ENCODE measurements at places on chromosomes 16 and 17. TPM values are rescaled to one million over a fixed set of nuclear protein-coding genes. Genes with fewer than 3 reads are reported as not detected.

Gene C1QBP
- 73.4 TPM for total RNA-seq

DNA sequence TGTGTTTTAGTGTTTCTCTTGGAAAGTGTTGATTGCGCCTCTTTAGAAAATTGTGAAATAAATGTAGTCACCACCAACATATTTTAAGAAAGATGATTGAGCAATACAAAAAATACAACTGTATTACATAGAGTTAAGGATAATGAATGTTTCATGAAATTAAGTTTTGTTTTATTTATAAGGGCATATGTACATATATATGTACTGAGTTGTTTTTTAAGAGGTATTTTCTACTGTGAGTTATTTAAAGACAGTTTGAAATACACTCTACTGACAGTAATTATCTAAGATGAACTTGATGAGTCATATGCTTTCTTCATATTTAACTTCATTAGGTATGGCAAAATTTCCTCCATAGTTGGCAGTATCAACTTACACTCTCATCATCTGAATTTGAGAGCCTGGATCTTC lies 411.7 kb downstream of the HS3ST3B1 start:
- DNase-seq: no peak
- H3K4me3 ChIP-seq: no peak overlapping the region
- H3K36me3 ChIP-seq: no peaks in the 10 kb centered on the region
- no peaks in the 10 kb centered on the region for H3K27me3 ChIP-seq
- H3K4me1 ChIP-seq: no peaks in the 10 kb centered on the region
- H3K27ac ChIP-seq: no peak overlapping the region

GRCh38 chr17:65442250-65442649 lies 119.2 kb downstream of the AXIN2 start:
- no peak overlapping the region for H3K4me3 ChIP-seq
- no peak overlapping the region for H3K27ac ChIP-seq
- no peak for DNase-seq
- H3K36me3 ChIP-seq: no peaks in the 10 kb centered on the region
- H3K27me3 ChIP-seq: no peaks in the 10 kb centered on the region

GRCh38 chr17:81807839-81808238 lies 3.9 kb downstream of the GCGR start:
- peaks cover 58% of the 10 kb centered on the region for H3K27me3 ChIP-seq
- H3K36me3 ChIP-seq: no peaks in the 10 kb centered on the region
- no peak overlapping the region for H3K27ac ChIP-seq
- DNase-seq: peak; percentile 71
- H3K4me1 ChIP-seq: peaks cover 16% of the 10 kb centered on the region
- no peak overlapping the region for H3K4me3 ChIP-seq

DNA sequence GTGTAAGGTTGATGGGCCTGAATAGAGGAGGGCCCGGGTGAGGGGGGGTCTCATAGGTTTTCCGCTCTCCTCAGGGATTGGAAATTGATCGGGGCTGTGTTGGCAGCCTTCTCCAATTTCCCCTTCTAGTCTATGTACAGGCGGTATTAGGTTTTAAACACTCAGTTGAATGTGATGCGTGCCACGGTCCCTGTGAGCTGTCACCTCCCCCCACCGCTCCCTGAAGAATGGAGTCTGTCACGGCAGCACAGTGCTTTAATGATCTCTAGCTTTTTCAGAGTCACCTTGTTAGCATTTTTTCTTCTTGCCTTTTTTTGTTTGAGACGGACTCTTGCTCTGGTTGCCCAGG lies 800 bp downstream of the COX4I1 start:
- H3K4me1 ChIP-seq: peaks cover 26% of the 10 kb centered on the region
- peaks cover 61% of the 10 kb centered on the region for H3K36me3 ChIP-seq
- H3K4me3 ChIP-seq: peak overlapping the region; percentile 90

DNA sequence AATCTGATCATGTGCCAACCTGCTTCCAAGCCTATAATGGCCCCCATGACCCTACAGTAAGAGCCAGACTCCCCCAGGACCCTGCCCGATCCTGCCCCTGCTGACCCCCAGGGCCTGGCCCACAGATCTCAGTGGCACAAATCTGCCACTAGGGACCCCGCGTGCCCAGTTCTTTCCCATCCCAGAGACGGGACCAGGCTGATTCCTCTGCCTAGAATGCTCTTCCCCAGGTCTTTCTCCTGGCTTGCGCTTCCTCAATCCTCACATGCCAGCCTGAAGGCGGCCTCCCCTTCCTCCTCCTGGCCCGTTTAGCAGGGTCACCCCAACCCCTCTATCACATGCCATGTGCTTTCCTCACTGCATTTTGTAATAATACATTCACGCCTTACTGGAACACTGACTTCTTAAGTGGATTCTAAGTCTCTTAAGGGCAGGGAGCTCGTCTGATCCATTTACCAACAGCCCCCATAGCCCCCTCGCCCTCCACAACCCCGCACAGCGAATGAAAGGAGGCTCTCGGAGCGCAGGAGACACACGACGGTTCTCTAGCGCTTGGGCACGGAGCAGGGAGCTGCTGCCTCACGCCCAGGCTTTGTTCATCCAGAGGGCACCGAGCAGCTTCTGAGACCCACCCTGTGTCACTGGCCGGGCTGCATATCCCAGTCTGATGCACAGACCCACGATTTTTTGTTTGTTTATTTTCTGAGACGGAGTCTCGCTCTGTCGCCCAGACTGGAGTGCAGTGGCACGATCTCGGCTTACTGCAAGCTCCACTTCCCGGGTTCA lies 1.2 kb downstream of the TRIM65 start:
- H3K27ac ChIP-seq: peak overlapping the region; percentile 93
- DNase-seq: no peak
- no peaks in the 10 kb centered on the region for H3K27me3 ChIP-seq
- H3K36me3 ChIP-seq: peaks cover 20% of the 10 kb centered on the region

DNA sequence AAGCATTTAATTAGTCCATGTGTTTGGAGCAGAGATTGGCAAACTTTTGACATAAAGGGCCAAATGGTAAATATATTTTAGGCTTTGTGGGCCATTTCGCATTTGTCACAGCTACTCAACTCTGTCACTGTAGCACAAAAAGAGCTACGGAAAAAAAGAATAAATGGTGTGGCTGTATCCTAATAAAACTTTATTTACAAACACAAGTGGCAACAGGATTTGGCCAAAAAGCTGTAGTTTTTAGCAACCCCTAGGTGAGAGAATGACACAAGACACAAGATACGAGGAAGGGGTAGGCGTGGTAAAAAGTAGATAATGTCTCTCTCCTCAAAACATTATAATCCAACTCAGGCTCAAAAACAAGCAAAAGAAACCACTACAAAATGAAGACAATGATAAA lies 66.5 kb downstream of the TTC19 start:
- peaks cover 43% of the 10 kb centered on the region for H3K36me3 ChIP-seq
- H3K4me3 ChIP-seq: no peak overlapping the region
- H3K4me1 ChIP-seq: no peaks in the 10 kb centered on the region
- DNase-seq: no peak
- H3K27ac ChIP-seq: no peak overlapping the region

- peak; percentile 79 for DNase-seq
- H3K27me3 ChIP-seq: peaks cover 60% of the 10 kb centered on the region
- peak overlapping the region; percentile 86 for H3K27ac ChIP-seq
- peaks cover 39% of the 10 kb centered on the region for H3K4me1 ChIP-seq
These were observed 2.1 kb downstream of the IRX5 start for GRCh38 chr16:54932737-54933254.

DNA sequence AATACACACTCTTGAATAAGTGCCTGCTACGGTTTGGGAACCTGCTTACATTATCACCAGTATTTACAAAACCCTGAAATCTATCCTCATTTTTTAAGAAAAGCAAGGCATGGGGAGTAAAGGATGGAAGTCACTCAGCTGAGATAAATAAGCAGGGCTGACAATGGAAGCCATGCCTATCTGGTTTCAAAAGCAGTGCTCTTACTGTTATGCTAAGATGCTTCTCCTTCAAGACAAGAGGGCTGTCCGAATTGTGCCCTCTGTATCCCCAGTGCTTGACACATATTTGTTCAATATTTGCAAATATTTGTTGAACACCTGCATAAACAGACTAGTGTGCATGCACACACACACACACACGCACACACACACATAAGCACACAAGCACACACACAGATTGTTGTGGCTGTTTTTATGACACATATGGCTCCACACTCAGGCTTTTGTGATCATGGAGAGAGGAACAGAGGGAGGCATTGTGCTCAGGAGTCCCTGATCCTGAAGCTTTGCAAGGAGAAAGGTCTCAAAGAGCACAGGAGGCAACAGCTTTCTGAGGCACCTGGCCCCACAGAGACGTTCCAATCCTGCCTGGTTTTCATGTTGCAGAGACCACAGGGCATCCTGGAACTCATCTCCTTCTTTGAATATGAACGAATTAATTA lies 401.6 kb upstream of the CDH11 start:
- H3K27ac ChIP-seq: no peak overlapping the region
- H3K36me3 ChIP-seq: no peaks in the 10 kb centered on the region
- no peaks in the 10 kb centered on the region for H3K4me1 ChIP-seq
- H3K4me3 ChIP-seq: no peak overlapping the region
- no peak for DNase-seq

Gene TPSAB1
- 203 TPM for total RNA-seq

Gene KRTAP4-1
- not detected for total RNA-seq

Gene TBC1D3B
- 8.0 TPM for total RNA-seq

Gene KRTAP4-5
- total RNA-seq: not detected

DNA sequence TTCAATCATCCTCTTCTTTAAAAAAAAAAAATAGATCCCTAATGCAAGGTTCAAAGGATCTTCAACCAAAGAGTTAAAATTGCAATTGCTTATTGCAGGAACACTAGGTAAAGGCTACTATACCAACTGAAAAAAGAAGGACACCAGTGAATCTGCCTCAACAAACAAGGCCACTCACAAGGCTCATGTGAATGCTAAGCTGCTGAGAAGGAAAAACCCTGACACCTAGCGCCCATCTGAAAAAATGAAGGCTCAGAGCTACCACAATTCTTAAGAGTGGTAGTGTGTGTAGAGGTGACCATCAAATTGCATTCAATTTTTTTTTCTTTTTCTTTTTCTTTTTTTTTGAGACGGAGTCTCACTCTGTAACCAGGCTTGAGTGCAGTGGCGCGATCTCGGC lies 201.6 kb upstream of the C17orf78 start:
- H3K4me1 ChIP-seq: no peaks in the 10 kb centered on the region
- no peak for DNase-seq
- H3K27me3 ChIP-seq: no peaks in the 10 kb centered on the region
- H3K36me3 ChIP-seq: no peaks in the 10 kb centered on the region
- no peak overlapping the region for H3K27ac ChIP-seq
- H3K4me3 ChIP-seq: no peak overlapping the region

Gene DNAI2
- total RNA-seq: 1.4 TPM

Gene GPR139
- total RNA-seq: not detected

DNA sequence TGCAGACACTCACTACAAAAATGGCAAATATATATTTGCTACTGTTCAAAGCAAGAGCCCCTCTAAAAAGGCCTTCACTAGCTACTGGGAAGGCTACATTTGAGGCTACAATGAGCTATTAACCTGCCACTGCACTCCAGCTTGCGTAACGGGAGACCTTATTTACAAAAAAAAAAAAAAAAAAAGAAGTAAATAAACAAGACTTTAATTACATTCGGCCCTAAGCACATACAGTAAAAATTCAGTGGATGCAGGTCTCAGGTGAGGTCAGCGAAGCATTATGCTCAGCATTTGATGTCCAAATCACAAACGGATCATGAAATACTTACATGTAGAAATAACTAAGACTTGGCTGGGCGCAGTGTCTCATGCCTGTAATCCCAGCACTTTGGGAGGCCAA lies 26.7 kb upstream of the LCMT1 start:
- H3K36me3 ChIP-seq: no peaks in the 10 kb centered on the region
- no peaks in the 10 kb centered on the region for H3K4me1 ChIP-seq
- H3K4me3 ChIP-seq: no peak overlapping the region
- no peak for DNase-seq

GRCh38 chr16:49629851-49630250 lies 226.1 kb downstream of the ZNF423 start:
- no peaks in the 10 kb centered on the region for H3K36me3 ChIP-seq
- no peaks in the 10 kb centered on the region for H3K4me1 ChIP-seq
- no peak overlapping the region for H3K4me3 ChIP-seq
- no peak overlapping the region for H3K27ac ChIP-seq

DNA sequence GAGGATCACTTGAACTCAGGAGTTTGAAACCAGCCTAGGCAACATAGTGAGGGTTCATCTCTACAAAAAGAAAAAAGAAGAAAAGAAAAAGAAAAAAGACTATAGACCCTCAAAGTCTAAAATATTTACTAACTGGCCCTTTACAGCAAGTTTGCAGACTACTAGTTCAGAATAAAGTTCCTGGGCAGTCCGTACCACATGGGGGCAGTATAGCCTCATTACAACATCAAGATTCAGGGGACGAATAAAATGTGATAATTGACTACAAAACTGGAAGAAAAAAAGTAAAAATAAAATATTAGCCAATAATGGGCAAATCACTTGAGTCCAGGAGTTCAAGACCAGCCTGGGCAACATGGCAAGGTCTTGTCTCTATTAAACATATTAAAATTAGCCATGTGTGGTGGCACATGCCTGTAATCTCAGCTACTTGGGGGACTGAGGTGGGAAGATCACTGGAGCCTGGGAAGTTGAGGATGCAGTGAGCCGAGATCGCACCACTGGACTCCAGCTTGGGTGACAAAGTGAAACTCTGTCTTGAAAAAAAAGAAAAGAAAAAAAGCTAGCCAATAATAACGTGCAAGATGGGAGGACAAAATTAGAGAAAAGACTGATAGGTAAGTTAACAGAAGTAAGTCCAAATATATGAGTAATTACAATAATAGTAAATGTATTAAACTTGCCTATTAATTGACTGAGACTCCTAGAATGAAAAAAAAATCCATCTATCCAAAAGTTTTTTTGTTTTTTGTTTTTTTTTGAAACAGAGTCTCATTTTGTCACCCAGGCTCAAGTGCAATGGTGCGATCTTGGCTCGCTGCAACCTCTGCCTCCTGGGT lies 129.4 kb upstream of the SEC14L1 start:
- no peak overlapping the region for H3K4me3 ChIP-seq
- no peaks in the 10 kb centered on the region for H3K36me3 ChIP-seq
- no peak for DNase-seq
- no peaks in the 10 kb centered on the region for H3K27me3 ChIP-seq
- no peaks in the 10 kb centered on the region for H3K4me1 ChIP-seq

DNA sequence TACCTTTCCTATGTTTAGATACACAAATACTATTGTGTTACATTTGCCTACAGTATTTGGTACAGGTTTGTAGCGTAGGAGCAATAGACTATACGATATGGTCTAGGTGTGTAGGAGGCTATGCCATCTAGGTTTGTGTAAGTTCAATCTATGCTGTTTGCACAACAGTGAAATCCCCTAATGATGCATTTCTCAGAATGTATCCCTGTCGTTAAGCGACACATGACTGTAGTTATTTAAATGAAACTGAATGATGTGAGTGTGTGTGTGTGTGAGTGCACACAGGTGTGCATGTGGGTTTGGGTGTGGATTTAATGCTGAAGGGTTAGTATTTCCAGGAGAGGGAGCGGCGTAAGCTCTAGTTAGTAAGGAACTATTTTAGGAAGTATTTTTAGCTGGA lies 34.6 kb upstream of the SMIM36 start:
- no peak overlapping the region for H3K4me3 ChIP-seq
- H3K27me3 ChIP-seq: no peaks in the 10 kb centered on the region
- no peaks in the 10 kb centered on the region for H3K36me3 ChIP-seq
- H3K4me1 ChIP-seq: no peaks in the 10 kb centered on the region

Gene KRTAP1-5
- not detected for total RNA-seq

- no peak overlapping the region for H3K27ac ChIP-seq
- H3K4me3 ChIP-seq: no peak overlapping the region
- no peaks in the 10 kb centered on the region for H3K27me3 ChIP-seq
These were observed 43.5 kb upstream of the KLHDC4 start for GRCh38 chr16:87809150-87809902.
